Activated T-helper 2 cell treated with anti-CD3 and anti-CD28 coated beads, Interferon-gamma antibody, Interleukin-2, Interleukin-4, amounts not matched to agents 10 μg/mL and 5 μg/mL and 100 μg/mL, durations not matched to agents 14 hours and 24 hours and 36 hours (primary cell): ENCODE measurements at places on chromosomes 11 and 22.

DNA sequence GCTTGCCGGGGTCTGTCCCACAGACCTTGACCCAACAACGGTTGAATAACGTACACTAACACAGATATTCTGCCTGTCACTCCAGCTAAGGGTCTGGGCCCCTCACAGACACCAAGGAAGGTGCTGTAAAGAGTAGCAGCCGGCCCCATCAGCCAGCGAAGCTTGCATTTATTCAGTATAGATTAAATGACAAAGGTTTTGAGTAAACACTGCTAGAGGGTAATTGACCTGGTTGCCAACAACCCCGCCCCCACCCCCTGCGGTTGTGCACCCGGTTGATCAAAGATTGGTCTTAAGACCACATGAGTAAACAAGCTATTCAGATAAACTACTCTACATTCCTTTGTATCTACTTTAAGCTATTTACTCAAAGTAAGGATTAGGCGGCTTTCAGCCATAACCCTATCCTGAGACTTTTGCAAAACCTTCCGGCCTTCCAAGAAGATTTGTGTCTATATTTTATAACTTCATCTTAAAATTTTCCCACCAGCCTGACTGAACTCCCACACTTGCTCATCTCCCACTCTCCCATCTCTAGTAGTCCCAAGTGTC is 4.8 kb upstream of the CKAP5 start:
- DNase-seq, result no peak

DNA sequence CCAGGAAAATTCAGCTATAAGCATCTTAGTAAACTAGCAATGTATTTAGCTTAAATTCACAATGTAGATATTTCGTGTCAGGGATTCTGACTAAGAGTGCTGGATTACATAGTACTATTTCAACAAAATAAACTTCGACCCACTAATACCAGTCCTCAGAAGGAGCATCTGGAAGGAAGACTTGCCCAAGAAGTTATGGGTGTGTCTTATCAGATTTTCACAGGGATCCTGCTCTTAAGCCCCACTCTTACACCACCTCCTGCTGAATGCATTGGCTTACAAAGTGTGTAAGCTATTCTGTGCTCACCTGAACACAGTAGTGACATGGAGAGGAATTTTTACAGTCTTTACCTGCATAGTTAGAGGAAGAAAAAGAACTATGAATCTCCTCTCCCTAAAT is 35.4 kb upstream of the ANO5 start:
- no peak for DNase-seq

DNA sequence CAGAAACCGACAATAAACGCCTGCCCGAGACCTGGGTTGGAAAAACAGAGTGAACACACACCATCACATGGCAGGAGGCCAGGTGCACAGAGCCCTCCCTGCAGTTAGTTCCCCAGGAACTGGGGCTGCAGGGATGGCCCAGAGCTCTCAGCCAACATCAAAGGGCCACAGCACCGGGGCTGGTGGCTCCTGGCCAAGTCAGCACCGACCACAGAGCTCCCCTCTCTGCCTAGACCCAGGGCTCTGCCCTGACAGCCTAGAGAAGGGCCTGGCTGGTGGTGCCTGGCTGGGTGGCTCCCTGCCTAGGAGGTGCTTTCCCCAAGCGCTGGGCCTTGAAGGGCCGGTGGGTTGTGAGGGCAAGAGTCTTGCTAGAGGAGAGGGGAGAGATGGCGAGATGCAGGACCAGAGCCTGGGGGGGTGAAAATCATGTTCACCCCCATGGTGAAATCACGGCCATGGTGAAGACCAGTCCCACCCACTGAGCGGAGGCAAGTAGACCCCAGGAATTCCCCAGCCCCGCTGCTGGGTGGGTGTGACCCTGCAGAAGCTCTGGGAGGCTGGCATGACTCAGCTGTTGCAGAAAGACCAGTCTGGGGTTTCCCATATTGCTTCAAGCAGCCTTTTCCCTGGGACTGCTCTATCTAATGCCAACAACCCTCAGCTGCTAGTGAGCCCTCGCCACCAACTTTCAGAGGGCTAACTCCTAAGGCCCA is 7.2 kb upstream of the BID start:
- no peak for DNase-seq

- DNase-seq, result no peak
Measured at GRCh38 chr22:47449508-47450270, 687.2 kb downstream of the TBC1D22A start.

GRCh38 chr11:121669422-121669821 is 216.7 kb upstream of the SORL1-AS1 start:
- DNase-seq, result no peak

DNA sequence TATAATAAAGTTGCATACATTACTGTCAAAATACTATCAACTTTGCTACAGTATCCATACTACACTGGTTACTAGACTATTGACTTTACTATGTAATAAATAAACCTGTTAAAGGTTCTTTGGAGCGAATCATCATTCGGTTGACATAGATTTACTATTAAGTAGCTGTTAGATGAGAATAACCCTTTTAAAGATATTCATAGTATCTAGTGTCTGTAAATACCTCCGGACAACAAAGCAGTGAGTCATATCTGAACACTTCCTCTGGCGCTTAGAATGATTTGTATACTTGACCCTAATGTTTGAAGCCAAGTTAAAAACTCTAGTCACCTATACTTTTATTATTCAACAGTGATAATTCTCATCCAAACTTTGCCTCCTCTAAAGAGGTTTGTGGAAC is 84.7 kb downstream of the MSANTD4 start:
- DNase-seq, result no peak

GRCh38 chr11:96111308-96111707 is 187.4 kb upstream of the MTMR2 start:
- no peak for DNase-seq
